Ammon's horn (tissue), 1 donor: ENCODE measurements at places on chromosomes 1 and 21.

DNA sequence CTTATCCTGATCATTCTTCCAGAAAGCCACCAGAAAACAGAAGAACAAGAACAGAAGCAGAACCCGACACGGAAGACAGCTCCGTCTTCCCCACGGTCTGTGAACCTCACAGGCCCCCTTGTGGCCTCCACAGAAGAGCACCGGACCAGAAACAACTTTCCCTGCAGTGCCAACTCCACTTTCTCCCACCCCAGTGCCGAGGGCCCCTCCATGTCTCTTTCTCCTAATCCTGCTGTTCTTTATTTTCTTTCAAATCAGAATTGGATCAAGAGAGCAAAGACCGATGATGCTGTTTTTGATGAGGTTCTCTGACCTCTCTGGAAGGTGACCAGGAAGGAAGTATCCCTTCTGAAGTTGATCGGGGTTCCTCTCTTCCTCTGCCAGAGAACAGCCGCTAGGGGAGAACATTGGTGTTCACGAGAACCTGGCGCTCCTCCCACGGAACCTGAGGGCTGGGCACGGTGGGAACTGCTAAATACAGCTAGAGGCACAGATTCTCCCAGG is 58.9 kb upstream of the CTTNBP2NL start:
- peak; percentile 46 for DNase-seq

GRCh38 chr1:159122005-159122621 is 45.5 kb upstream of the AIM2 start:
- DNase-seq = no peak

DNA sequence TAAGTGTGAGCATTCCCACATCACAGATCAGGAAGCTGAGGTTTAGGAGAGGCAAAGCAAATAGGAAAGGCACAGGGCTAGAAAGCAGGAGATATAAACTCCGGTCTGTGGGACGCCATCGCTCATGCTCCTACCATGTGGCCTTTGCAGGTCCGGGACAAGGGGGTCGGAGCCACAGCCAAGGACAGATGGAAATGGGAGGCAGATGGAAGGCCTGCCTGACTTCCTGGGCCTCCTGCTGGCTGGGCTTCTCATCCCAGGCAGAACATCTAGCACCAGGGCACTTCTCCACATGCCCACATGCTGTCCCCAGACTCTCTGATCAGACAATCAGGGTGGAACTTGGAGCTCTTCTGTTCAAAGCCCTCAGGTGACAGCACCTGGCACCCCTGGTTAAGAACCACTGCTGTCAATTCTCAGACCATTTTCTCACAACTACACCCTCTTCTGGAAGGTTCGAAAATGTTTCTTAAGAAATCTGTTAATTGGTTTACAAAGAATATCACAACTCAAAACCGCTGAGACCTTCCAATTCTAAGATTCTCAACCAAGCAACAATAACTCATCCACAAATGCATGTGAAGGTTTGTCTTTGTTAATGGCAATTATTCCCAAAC is 173.3 kb upstream of the EDN2 start:
- no peak for DNase-seq

- no peak for DNase-seq
Measured at GRCh38 chr1:90959352-90960206, 62.3 kb downstream of the ZNF644 start.

GRCh38 chr1:1437904-1438376 is 2.5 kb downstream of the VWA1 start:
- no peak for DNase-seq

DNA sequence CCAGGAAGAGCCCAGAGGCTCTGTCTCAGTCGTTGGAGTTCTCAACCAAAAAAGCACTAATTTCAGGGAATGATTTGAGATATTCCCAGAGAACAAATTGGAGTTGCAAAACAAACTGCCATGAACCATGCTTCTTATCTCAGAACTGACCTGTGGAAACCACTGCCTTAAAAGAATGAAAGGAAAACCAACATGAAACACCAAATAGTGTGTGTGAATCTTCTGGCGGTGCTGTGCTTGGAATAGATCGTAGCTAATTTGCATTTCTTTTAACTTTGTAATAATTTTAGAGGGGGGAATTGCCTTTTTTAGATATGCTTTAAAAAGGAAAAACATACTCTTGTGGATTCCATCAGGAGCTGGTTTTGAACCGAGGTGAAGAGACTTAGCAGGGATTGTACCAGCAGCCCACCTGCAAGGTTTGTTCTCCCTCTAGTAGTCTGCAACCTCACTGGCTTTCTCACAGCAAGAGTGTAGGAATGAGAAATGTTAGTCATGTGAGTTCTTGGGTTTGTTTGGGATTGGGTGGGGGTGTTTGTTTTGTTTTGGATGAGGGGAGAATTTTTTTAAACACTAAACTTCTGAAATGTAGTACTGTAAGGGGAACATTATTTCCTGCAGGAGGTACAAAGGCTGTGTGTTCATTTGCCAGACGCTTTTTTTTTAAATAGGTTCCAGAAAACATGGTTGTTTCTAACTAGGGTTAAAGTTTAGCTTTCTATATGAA is 45.7 kb upstream of the ANGPTL1 start:
- DNase-seq = no peak

DNA sequence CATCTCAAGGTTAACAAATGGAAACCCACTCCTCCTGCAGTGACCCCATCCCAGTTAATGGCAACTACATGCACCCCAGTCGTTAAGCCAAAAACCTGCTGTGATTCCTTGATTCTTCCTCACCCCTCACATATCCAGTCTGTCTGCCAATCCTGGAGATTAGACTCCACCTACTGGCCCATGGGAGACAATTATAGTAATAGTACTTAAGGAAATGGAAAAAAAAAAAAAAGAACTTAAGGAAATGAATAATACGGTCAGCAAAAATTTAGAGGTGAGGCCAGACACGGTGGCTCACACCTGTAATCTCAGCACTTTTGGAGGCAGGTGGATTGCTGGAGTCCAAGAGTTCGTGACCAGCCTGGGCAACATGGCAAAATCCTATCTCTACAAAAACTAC is 7.0 kb downstream of the NOL9 start:
- no peak for DNase-seq

GRCh38 chr1:37152491-37152890 is 118.2 kb upstream of the GRIK3 start:
- DNase-seq = no peak

DNA sequence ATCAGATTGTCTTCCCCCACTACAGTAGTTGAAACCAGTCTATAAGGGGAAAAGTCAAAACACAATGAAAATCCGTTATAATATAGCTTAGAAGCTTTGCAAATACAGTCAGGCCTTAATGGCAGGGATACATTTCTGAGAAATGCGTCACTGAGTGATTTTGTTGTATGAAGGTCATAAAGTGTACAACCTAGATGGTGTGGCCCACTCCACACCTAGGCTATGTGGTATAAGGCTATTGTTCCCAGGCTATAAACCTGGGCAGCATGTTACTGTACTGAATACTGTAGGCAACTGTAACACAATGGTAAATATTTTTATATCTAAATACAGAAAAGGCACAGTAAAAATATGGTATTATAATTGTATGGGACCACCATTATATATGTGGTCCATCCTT is 188.0 kb upstream of the L1TD1 start:
- no peak for DNase-seq

GRCh38 chr1:158689875-158690274 is 3.4 kb upstream of the SPTA1 start:
- no peak for DNase-seq

DNA sequence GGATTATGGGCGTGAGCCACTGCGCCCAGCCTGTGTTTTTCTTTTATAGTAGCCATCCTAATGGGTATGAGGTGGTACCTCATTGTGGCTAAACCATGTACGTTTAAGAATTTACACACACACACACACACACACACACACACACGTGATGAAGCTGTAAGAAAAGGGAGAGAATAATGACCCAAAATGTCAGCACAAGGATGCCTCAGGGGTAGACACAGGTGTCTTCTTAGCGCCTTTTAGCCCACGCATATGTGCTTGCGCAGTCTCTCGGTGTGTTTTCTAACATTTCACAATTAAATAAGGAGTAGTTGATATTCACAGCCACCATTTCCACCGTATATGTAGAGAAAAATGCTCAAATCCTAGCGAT is 782 bp upstream of the PFKL start:
- no peak for DNase-seq

- no peak for DNase-seq
Measured at GRCh38 chr1:84719543-84720217, 29.4 kb upstream of the SSX2IP start.

- peak; percentile 7 for DNase-seq
Measured at GRCh38 chr1:63730211-63730610, 43.6 kb upstream of the ROR1 start.

- no peak for DNase-seq
Measured at GRCh38 chr1:18922848-18923755, 20.7 kb upstream of the ALDH4A1 start.

GRCh38 chr1:216604771-216605170 is 118.5 kb downstream of the ESRRG start:
- no peak for DNase-seq

DNA sequence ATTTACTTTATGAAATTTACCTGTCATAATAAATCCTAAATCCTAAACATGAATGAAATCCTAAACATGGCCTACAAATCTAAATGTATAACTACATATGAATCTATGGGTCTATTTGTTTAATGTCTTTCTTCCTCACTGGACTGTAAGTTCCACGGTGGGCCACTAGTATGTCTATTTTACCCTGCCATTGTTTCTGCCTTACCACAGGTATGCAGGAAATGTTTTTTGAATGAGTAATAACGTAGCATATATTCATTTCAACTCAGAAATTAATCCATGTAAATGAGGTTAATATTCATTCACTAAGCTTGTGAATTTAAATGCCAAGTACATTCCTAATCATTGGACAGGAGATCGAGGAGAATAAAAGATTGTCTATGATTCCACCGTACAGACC is 35.3 kb downstream of the B3GALNT2 start:
- DNase-seq = no peak

GRCh38 chr1:197912739-197913494 is 4.3 kb upstream of the LHX9 start:
- DNase-seq = no peak

GRCh38 chr1:111422546-111423391 is 4.8 kb downstream of the OVGP1 start:
- DNase-seq = no peak

DNA sequence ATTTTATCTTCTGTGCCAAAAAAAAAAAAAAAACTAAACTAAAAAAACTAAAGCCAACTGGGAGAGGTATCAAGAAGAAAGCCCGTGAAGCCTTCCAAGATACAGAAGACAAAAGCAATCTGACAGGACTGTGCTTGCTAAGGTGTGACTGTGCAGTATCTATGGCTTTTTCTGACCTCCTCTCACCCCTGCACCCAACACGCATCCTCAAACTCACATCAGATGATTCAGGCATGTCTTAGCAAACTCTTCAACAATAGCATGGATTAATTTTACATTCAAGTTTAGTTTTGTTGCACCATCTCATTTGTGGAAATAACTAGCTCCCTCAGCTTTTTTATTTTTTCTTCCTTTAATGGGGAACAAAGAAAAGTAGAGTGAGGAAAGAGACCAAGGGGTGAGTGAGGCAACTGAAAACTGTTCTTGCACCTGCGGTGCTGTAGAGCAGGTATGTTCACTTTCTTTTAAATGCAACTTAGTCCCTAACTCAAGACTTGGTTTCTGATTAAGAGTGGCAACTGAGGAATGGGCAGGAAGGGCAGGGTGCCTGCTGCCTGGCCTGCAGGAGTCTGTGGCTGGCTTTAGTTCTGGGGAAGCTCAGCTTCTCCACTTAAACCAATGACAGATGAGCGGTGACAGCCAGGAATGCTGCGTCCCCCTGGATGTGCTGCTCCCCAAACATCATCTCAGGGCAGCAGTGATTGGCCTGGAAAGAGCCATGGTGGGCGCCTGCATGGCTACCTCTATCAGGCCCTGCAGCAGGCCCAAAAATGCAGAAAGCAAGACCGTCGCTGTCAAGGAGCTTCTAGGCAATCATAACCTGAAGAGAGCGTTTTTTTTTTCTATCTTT is 71.3 kb upstream of the LRRC8B start:
- DNase-seq = no peak

DNA sequence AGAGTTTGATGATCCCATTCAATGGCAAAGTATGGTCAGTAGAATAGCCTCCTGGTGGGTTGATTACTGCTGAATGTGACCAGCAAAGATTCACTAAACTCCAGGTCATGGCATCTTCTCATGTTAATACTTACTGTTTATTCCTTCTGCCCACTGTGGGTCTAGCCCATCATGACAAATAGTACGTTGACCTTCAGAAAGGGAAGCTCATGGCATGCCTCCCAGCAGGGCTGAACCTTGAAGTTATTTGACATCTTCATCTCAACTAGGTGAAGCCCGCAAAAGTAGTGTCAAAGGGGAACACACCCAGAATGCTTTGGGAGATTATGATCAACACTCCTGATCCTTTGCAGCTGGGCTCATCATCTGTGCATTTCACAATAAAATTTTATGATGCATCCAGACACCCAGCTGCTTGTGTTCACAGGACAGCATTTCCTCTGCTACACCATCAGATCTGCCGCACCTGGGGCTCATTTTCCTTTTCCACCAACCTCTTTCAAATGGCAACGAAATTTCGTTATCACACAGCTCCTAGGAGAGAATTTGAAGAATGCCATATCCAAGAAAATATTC is 49.6 kb downstream of the HLX start:
- DNase-seq = no peak

GRCh38 chr1:921011-921837 is 2.5 kb upstream of the SAMD11 start:
- peak; percentile 69 for DNase-seq

DNA sequence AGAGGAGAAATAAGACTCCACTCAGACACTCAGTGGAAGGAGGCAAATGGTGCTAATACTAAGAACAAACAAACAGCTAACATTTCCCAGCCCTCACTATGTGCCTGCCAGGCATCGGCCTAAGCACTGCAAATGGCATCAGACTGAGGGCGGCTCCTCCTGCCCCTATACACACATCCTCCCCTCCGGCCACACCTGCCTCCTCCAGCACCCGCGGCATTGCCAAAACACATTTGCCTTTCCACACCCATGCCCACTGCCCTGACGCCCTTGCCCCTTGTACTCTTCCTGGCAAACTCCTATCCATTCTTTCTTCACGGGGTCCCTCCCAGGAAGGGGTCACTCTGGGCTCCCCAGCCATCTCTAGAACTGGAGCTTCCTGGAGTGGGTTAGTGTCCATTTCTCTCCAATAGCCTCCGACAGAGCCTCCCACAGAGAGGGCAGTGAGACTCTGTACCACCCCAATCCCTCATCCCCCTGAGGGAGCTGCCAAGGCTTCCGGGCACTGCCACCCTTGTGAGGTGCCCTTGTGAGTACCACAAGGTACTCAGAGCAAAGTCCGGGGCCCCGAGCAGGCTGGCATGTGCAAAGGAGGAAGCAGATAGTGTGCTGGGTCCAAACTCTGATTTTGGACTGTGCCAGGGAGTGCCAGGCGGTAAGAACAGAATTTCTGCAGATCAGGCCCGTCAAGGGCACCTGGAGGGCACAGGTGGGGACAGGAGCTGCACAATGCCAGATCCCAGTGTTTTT is 959 bp downstream of the AKR7A3 start:
- DNase-seq = no peak

DNA sequence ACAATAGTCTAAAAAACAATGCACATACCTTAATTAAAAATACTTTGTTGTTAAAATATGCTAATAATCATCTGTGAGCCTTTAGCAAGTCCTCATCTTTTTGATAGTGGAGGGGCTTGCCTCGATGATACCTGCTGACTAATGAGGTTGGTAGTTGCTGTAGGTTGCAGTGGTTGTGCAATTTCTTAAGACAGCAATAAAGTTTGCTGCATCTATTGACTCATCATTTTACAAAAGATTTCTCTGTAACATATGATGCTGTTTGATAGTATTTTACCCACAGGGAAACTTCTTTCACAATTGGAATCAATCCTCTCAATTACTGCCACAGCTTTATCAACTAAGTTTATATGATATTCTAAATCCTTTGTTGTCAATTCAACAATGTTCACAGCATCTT is 7.6 kb downstream of the C1orf87 start:
- no peak for DNase-seq

- DNase-seq = no peak
Measured at GRCh38 chr1:115501476-115501875, 140.3 kb upstream of the VANGL1 start.
